ENCODE measurements at places on chromosomes 1 and 21.
A peak's percentile ranks its signal among the peaks of the same experiment; 100 is the strongest.

DNA sequence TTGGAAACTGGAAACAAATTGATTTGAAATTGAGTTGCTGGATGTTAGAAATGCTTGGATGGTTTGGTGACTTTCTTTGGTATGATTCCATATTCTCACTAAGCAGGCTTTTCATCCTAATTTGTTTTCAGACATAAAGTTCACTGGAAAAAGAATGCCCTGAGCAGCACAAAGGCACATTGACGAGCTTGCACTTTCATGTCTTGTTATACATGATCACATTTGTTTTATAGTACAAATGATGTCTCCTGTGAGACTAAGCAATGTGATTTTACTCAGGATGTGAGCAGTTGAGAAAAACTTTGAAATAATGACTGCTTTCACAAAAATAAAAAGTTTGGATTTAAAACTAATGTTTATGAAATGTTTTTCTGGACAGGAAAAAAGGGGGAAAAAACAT, 63.6 kb downstream of the KCNT2 start:
- DNase-seq: no peak

- no peak for DNase-seq
Observed at GRCh38 chr1:219476716-219477115, 136.2 kb downstream of the ZC3H11B start.

GRCh38 chr1:53295726-53296116, 32.1 kb downstream of the LRP8 start:
- DNase-seq: no peak

DNA sequence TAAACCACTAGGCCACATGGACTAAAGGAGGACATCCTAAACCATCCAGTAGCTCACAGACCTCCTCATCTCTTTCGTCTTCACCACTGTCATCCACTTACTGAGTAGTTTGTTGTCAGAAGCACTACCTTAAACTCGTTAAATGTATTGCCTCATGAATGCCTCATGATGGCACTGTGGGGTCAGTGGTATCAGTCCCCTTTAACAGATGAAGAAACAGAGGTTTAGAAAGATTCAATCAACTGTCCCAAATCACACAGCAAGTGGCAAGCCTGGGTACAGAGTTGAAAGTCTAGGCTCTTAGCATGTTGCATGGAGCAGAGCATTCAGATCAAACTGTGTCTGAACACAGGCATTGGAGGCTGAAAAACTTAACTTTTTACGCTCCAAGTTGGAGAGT, 183.6 kb upstream of the KIAA0040 start:
- DNase-seq: peak; percentile 16

DNA sequence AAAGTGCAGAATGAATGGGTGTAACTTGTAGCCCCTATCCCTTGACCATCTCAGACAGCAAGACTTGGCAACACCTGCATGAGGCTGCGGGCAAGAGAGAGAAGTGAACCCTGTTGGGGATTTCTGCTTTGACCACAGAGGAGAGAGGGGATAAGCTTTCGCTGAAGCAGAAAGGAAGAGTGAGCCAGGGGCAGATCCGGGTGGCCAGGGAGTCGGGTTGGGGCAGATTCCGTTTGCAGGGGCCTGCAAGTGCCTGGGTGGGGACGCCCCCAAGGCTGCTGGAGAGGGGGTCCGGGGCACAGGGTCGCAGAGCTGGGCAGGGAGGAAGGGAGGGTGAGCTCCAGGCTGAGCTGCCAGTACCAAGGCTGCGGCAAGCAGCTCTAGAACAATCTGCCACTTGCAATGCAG, 25.3 kb upstream of the PIK3CD start:
- no peak for DNase-seq

DNA sequence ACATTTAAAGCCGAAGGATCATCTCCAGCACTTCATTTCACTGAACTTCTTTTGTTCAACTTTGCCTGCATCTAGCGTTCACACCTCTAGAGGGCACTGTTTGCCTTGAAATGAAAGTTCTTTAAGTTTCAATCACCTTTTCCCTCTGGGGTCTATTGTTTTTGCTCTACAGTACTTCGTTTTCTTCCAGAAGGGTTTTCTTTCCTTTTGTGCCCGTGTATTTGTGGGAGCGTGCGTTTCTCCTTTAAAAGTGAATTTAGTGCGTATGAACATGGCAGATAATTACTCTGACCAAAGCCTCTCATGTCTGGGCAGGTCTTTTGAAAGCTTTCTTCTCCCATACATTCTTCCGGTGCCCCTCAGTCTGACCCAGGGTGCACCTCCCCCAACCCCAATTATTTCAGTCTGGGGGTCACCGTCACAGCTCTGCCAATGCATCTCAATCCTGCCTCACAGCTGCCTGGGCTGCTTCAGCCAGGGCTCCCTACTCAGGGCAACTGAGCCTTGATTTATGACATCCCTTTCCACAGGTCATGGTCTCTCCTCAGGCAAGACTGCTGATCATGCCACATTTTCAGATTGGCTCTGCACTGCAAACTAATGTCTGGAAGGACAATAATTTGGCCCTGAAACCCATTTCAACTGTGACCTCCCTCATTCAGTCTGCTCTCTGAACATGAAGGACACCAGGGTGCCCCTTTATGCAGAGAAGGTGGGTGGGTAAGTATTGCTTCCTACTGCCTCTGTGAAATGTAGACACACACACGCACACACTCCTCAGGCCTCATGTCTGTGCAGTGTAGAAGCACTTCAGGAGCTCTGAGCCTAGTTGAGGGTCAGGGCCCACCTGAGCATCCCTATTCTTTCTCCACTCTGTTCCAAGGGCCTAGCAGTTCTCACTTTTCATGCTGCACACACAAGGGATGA, 88.6 kb downstream of the NUF2 start:
- peak; percentile 70 for DNase-seq

- DNase-seq: no peak
Observed at GRCh38 chr1:17098446-17099317, 20.6 kb downstream of the PADI2 start.

GRCh38 chr1:88685259-88685620, 1.2 kb downstream of the PKN2 start:
- no peak for DNase-seq

Data from NCI-H1092 (cell line).